ENCODE measurements at places on chromosomes 5 and 9.

DNA sequence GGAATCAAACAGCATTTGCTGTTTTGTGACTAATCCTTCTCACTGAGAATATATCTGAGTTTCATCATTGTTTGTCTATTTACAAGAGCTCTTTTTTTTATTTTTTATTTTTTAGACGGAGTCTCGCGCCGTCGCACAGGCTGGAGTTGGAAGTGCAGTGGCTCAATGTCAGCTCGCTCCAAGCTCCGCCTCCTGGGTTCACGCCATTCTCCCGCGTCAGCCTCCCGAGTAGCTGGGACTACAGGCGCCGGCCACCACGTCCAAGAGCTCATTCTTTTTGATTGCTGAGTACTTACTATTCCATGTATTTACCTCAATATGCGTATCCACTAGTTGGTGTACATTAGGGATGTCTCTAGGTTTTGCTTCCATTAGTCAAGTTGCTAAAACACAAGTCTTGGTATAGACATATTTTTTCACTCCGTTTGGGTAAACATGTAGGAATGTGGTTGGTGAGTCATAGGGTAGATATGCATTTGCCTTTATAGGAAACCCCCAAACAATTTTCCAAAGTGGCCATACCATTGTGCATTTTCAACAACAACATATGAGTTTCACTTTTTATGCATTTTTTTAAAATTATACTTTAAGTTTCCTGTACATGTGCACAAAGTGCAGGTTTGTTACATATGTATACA, 1005.0 kb upstream of the CDH10 start:
- no peak for DNase-seq

DNA sequence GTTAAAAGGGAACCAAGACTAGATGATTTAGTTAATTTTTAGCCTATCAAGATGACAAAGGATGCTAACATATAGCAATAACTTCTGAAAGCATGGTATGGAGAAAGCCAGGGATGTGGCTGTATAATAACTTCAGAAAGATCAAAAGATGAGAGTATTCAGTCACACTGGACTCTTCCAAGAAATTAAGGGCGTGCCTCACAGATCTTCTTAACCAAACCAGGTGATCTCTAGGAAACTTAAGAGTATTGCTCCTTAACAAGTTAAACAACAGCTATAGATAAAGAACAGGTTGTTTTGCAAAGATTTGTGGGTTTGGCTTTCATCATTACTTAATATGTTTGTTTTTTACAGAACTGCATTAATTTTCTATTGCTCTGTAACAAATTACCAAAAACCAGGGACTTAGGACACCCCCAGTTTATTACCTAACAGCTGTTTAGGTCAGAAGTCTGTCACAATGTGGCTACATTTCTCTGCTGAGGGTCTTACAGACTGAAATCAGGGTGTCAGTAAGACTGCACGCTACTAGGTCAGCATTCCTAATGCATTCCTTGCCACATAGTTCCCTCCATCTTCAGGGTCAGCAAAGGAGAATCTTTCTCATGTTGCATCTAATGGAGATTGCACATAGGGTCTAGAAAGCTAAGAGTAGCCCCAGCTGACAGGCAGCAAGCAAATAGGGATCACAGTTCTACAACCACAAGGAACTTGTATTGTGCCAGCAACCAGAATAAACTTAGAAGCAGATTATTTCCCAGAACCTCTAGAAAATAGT, 113.8 kb downstream of the WDR70 start:
- DNase-seq: no peak

DNA sequence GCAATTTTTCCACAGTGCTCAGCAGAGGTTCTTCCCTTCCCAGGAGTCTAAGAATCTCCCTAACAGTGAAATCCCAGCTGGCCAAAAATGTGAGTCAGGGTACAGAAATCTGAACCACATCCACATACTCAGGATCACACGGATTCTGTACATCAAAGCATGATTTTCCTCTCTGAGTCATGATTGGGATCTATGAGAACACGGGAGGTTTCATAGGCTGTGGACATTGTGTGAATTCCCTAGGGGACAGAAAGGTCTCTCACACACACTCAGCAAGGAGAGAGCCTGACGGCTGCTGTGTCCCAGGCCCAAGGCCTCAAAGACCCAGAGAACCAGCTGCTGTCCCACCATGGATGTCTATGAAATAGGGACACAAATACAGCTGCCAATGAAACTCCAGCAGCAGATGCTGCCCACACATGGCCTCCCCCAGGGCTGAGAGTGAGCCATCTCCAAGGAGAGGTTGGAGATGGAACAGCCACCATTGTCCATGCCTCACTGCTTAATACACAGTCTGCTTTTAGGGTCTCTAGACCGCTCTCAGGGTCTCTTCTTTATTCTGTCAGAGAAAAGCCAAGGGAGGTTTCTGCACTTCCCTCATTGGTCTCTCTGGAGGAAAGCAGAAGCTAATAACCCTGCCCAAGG, 102.7 kb downstream of the ADAMTS12 start:
- DNase-seq: no peak

DNA sequence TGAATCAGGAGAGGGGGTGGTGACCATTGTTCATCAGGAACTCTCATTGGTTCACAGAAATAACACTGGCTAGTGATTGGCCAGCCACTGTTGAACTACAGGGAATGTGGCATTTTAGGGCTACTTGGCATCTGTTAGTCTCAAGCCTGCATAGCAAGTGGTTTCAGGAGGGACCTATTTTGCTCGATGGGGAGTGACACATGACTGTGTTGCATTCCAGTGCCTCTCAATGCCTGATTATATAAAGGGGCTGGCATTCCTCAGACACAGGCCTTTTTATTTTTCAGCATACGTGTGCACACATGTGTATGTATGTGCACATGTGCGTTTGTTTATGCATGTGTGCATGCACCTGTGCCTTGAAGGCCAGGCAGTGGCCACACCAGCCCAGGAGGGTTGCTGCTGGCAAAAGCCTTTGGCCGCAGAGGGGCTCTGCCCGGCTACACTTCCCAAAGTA, 23.2 kb downstream of the FGD3 start:
- no peak for DNase-seq

- no peak for DNase-seq
Measured at GRCh38 chr9:136923881-136924280, 20.7 kb downstream of the FBXW5 start.

GRCh38 chr9:32265037-32265436, 119.4 kb upstream of the ACO1 start:
- DNase-seq: no peak

GRCh38 chr9:36924757-36925432, 109.2 kb downstream of the PAX5 start:
- DNase-seq: no peak

DNA sequence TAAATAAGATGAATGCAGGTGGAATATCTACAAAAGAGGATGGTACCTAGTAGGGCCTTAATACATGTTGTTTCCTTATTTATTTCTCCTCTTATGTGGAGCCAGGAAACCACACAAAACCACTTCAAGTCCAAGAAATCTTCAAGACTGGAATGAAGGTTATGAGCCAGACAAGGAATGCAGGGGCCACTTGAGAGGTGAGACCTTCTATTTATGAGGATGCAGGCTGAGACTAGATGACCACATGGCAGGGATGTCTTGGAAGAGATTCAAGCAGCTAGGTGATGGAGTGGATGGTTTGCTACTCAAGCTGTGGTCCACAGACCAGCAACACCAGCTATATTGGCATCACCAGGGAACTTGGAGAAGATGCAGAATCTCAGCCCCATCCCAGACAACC, 92.2 kb downstream of the TNC start:
- DNase-seq: no peak
